ENCODE measurements at places on chromosomes 3 and 15.
A peak's percentile ranks its signal among the peaks of the same experiment; 100 is the strongest.

- no peak for DNase-seq
Measured at GRCh38 chr15:86355361-86355760, 275.7 kb downstream of the AGBL1 start.

DNA sequence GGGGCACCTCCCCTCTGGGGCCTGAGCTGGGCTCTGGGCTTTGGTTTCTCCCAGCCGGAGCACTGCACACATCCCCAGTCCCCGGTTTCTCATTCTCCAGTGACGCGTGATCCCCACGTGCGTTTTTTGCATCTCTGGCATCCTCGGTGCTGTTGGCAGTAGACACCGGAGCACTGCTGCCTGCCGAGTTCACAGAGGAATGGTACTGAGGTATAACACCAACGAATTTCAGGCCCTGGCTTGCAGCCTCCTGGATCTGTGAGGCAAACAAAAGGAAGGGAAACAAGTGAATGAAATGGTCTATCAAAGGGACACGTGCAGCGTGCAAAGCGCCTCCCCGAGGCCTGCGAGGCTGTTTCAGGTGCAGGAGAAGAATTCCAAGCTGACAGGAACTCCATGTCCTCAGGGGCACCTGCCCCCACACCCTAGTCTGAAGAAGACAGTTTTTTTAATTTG, 112.9 kb downstream of the OXNAD1 start:
- DNase-seq: no peak

DNA sequence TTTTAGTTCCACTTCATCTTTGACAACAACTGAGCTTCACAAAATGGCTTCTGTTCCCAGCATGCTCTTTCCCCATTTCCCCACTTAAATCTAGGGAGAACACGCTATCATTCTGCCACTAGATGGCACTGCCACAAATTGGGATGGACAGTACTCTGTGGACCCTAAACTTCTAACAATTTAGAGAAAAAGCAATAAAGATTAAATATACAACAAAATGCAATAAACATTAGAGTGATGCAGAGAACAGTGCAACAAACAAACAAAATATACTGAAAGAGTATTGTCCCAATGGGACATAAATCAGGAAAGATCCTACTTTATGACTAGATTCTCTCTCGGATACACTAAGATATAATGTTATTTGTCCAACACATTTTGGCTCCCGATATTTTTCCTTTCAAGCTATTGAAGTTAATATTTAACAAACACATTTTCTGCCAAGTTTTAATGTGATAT, 169.7 kb upstream of the TMCO5A start:
- no peak for DNase-seq

DNA sequence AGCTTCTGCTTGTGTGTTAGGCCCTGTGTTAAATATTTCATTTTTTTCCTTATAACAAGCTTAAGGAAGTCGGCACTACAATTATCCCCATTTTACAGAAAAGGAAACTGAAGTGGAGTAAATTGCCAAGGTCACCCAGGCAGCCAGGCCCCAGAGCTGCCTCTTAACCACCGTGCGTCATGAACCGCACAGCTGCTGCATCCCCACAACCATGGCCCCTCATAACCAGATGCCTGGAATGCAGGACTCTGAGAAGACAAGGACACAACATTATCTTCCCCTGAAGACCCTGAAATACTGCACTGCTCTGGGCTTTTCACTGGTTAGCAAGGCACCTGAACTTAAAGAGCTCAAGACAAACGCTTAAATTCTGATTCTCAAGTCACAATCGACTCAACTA, 14.6 kb downstream of the LRIG1 start:
- DNase-seq: no peak

GRCh38 chr3:168469436-168469835, 373.7 kb upstream of the GOLIM4 start:
- DNase-seq: no peak

- no peak for DNase-seq
Measured at GRCh38 chr15:77839970-77840905, 207.5 kb upstream of the LINGO1 start.

GRCh38 chr15:53576841-53577240, 182.6 kb downstream of the WDR72 start:
- DNase-seq: no peak

DNA sequence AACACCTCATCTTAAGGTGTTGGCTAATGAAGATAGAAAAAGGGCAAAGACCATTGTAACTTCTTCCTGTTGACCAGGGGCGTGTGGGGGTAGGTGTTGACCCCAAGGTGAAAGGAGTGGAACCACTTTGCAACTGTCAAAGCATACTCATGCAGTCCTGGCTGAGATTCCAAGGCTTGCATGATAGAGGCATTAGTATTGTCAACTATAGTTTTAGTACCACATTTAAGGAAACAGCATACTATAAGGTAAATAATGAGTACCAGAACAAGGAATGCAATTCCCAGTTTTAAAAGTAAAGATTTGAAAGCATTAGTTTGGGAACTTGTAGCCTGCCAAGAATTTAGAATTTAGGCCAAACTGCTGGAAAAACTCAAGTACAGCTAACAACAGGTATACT, 27.8 kb upstream of the ADGRG7 start:
- DNase-seq: no peak

DNA sequence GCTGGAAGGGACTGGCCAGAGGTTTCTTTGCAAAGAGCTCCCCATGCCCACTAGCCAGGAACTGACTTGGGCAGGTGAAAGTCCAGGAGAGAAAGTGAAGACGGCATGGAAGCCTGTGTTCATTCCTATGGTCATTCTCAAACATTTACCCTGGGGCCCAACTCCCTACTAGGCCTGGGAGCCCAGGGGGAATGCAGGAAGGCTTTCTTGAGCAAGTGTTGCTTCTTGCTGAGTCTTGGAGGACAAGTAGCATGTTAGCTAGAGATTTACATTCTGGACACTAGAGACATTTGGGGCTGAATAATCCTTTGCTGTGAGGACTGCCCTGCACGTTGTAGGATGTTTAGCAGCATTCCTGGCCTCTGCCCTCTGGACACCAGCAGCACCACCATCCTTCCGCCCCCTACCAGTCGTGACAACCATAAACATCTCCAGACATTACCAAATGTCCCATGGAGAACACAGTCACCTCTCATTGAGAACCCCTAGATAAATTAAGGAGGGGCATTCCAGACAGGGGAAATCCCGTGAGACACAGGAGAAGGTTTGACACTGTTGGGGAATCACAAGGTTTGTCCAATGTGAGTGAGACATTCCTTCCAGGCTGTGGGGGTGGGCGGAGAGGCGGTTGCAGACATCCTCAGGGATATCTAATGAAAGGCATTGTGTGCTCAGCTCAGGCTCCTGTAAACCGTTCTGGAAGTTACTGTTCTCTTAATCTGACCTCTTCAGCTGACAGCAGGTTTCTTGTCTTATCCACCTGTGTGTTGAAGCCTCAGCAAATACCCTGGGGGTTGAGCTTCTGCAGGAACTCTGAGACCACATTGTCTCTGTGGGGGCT, 236.2 kb downstream of the TLE3 start:
- DNase-seq: no peak

GRCh38 chr15:85330901-85331588, 49.4 kb upstream of the AKAP13 start:
- peak; percentile 51 for DNase-seq

- no peak for DNase-seq
Measured at GRCh38 chr3:161551697-161552096, 55.1 kb downstream of the OTOL1 start.

- DNase-seq: no peak
Measured at GRCh38 chr3:31567036-31567435, 34.3 kb downstream of the STT3B start.

DNA sequence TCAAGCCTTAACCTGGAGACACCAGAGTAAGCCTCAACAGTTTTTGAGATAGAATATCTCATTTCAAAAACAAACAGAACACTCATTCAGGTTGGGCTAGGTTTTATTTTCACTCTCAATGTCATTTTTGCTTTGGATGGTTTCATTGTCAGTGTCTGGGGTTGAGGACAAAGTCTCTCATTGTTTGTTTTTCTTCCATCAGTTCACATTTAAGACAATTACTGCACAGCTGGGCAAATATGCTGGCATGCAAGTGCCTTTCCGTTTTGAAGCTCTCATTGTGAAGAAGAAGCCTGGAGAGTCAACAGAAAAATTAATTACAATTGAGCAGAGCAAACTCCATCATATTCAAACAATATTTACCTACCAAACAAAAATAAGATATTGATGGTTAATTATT, 1050.0 kb downstream of the TBL1XR1 start:
- DNase-seq: no peak

GRCh38 chr3:33664195-33664594, 53.9 kb downstream of the CLASP2 start:
- DNase-seq: no peak

DNA sequence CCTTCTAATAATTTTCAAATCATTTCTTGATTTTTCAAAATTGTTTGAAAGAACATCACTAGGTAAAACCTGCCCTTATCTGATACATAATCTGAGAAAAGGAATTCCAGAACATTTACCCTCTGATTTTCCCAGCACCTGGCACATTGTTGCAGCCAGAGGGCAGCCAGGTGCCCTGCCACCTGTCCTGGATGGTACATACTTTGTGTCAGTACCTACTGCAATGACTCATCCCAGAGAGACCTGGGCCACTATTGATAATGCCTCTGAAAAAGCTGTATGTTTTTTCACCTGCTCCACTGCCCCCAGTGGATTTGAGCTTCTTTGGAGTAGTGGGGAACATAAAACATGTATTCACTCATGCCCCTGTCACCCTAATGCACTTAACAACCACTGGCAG, 648.9 kb upstream of the GBE1 start:
- no peak for DNase-seq

- DNase-seq: no peak
Measured at GRCh38 chr3:64266065-64266931, 41.0 kb upstream of the PRICKLE2 start.

DNA sequence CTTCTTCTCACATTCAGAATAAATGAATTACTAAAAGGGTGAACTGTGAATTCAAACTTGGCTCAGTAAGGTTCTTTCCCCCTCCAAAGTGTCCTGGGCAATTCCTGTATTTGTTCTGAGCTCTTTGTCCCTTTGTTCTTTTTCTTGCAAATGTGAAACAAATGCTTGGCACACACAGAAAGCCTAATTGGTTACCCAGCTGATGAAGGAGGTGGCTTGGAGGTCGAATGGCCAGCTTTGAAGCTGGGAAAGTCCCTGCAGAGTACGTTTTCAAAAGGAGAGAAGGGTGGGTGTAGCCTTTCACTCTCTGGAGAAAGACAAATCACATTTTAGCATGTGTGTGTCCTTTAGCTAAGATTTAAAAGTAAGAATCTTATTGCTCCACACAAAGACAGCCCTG, 154.4 kb downstream of the PEX5L start:
- DNase-seq: no peak

GRCh38 chr15:94198633-94199032, 32.7 kb upstream of the MCTP2 start:
- no peak for DNase-seq

DNA sequence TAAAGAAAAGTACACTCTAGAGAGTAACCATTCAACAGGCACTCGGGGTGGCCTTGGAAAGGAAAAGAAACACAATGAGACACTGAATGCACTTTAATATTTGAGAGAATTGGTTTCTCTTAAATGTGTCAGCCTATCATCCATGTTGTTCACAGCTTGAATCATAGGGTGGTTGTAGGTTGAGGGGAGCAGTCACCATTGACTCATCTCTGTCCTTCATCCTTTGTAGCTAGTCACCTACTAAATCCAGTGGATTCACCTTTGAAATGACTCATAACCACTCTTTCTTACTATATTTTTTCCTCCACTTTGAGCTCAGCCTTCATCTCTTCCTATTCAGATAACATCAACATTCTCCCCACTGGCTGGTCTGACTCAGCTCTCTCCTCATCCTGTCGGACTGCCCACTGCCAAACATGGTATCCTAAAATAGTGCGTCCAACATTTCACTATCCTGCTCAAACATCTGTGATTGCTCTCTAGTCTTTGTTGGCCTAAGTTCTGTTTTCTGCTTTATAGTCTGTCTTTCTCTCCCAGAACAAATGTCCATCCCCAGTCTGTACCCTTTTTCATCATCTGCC, 182.7 kb upstream of the GADL1 start:
- peak; percentile 2 for DNase-seq

- peak; percentile 84 for DNase-seq
Measured at GRCh38 chr15:77013776-77014131, 18.8 kb downstream of the PSTPIP1 start.

DNA sequence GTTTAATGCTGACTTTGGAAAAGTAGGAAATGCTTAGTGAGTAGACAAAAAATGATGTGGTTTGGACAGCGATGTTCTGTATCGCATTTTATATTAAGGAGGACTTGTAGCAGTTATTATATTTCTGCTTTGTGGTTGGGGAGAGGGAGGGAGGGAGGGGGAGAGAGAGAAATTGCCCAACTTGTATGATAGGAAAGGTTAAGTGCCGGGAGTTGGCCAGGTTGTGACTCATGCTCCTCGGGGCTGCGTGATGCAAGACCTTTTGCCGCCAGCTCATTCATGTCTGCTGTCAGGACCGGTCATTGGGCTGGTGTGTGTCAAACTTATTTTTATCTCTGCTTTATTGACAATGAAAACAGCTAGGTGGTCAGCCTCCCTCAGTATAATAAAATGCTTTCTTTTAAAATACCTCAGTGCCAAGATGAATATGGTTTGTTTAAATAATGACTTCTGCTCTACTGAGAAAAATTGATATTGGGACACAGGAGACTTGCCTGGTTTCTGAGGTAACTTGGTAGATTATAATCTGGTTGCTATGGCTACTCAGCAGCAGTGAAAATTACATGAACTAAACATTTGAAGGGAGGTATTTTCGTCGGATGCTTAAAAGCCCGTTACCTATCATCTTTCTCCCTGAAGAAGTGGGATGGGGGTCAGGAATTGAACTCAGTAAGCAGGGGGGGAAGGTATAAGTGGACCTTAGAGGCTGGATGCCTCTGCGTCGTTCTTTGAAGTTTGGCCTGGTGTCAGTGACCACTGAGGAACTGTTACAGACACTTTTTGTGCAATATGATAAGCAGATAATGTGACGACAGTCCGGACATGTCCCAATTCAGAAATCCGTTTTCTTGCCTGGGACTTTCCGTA, 90.7 kb downstream of the FNDC3B start:
- DNase-seq: peak; percentile 57

DNA sequence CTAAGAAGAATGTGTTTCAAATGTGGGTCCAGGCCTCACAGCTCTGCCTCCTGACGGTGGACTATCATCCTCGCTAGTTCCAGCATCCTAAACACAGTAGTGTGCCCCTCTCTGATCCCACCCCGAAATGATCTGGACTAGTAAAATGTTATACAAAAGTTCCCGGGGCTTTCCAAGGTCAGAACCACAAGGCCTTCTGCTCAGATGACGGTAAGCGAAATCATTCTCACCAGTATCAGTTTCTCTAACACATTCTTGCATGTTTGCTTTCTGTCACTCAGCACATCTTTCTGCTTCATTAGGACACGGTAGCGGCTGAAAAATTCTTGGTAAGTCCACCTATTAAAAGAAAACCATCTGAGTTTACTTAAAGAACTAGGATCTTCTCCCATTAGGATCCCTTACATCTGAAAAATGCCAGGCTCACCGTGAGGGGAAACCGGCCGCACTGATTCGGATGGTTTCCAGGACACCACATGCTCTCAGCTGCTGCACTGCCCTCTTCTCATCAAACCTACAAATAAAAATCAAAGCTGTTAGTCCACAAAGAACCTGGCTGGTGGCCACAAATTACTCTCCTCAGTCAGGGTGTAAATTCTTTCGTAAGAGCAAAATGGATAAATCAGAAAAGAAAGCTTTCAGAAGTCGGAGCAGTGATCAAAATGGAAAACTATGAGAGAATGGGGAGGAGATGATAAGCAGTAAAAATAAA, 83.9 kb upstream of the MYO5C start:
- no peak for DNase-seq

Measured in activated T-helper 9 cell treated with anti-CD3 and anti-CD28 coated beads, Interleukin-2, amount 50 U/mL, for 16 hours (primary cell).